Activated T-helper 2 cell treated with anti-CD3 and anti-CD28 coated beads, Interferon-gamma antibody, Interleukin-2, Interleukin-4, amounts not matched to agents 10 μg/mL and 5 μg/mL and 100 μg/mL, durations not matched to agents 14 hours and 24 hours and 36 hours (primary cell): ENCODE measurements at places on chromosomes 1 and 21.

DNA sequence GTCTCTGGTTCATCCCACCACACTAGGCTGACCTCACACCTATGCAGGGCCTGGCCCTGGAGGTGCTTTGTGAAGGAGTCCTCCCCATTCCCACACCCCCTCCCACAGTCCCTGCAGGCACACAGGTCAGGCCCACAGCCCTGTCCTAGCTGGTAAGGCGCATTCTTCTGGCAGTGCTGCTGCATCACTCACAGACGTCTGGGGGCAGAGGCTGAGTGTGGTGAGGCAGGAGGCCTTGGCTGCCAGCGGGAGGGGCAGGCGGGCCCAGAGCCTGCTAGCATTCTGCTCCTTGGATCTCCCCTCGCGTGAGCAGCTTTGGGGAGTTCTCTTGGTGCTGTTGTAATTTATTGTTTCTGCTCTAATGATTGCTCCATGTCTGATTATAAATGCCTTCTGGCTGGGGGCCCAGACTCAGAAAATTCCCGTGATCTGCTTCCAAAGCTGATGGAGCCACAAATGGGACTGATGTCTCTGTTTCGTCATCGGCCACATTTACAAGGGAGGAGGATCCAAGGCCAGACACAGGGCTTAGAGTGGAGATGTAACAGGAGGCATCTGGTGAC is 62.9 kb downstream of the TRABD2B start:
- H3K27ac ChIP-seq, result no peak overlapping the region
- no peaks in the 10 kb centered on the region for H3K36me3 ChIP-seq
- H3K4me3 ChIP-seq, result no peak overlapping the region
- no peaks in the 10 kb centered on the region for H3K4me1 ChIP-seq

DNA sequence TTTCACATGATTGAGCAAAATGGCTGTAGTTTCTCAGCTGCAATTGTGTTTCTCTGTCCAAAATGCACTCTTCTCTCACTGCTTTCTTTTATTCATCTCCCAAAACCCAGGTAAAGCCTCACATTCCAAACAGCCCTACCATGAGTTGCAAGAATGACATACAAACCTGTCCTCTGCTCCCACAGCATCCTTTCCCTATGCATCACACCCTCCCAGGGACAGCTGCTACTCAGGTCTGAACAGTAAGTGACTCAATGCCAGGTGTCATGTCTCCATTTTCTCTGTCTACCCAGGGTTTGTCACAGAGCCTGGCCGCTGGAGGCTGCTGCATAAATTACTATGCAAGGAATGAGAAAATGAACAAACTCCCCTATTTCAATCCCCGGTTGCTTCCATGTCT is 118.5 kb downstream of the PLD5 start:
- H3K4me3 ChIP-seq, result no peak overlapping the region
- H3K36me3 ChIP-seq, result no peaks in the 10 kb centered on the region
- no peaks in the 10 kb centered on the region for H3K4me1 ChIP-seq
- DNase-seq, result no peak

DNA sequence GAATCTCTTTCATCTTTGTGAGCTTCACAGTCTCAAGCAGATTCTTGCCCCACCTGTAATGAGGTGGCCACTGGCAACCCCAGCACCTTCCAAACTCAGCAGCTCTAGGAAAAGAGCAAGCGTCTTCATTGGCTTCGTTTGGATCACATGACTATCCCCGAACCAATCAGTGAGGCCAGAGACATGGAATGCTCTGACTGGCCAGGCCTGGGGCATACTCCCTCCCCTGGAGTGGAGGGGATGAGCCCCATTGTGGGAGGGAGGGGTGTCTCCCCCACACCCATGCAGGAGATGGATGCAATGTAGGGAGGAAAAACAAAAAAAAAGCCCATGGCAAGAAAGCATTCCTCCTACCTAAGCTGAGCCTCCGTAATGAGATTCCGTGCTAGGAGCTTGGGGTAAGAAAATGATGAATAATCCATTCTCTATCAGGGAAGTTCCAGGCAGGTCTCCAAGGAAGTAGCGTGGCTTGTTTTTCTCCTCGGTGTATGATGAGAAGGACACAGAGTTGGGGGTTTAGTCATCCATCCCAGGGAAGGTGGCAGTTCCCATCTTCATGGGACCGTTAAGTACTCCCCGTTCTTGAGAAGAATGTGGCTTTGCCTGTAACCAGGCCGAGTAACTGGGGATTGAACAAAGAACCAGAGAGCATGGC is 32.7 kb downstream of the FHAD1 start:
- no peaks in the 10 kb centered on the region for H3K4me1 ChIP-seq
- no peak for DNase-seq
- no peak overlapping the region for H3K4me3 ChIP-seq

DNA sequence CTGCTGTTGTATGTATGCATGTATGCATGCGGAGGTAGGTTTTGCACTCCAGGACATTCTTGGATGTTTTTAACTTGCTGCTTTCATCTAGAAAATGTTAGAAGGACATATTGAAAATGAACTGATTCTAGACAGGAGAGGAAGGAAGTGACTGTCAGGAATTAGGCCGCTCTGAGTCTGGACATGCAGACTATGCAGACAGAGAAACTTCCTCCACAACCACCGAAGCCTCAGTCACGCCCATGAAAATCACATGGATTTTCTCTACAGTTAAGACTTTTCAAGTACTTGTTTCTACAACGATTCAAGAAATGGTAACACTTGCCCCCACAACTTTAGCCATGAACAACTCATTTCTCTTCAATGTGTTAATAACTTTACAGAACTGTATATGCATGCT is 211.1 kb downstream of the SMYD3 start:
- peaks cover 8% of the 10 kb centered on the region for H3K4me1 ChIP-seq
- H3K4me3 ChIP-seq, result no peak overlapping the region
- H3K27ac ChIP-seq, result no peak overlapping the region

GRCh38 chr1:156487862-156488261 is 12.7 kb downstream of the MEF2D start:
- peak overlapping the region; percentile 55 for H3K27ac ChIP-seq
- no peak overlapping the region for H3K4me3 ChIP-seq
- H3K4me1 ChIP-seq, result peaks cover 58% of the 10 kb centered on the region
- no peak for DNase-seq
- peaks cover 18% of the 10 kb centered on the region for H3K36me3 ChIP-seq

GRCh38 chr21:38326429-38326828 is 69.6 kb downstream of the KCNJ15 start:
- DNase-seq, result no peak
- H3K27me3 ChIP-seq, result no peaks in the 10 kb centered on the region
- H3K27ac ChIP-seq, result no peak overlapping the region
- no peak overlapping the region for H3K4me3 ChIP-seq
- H3K4me1 ChIP-seq, result peaks cover 13% of the 10 kb centered on the region
- H3K36me3 ChIP-seq, result no peaks in the 10 kb centered on the region

DNA sequence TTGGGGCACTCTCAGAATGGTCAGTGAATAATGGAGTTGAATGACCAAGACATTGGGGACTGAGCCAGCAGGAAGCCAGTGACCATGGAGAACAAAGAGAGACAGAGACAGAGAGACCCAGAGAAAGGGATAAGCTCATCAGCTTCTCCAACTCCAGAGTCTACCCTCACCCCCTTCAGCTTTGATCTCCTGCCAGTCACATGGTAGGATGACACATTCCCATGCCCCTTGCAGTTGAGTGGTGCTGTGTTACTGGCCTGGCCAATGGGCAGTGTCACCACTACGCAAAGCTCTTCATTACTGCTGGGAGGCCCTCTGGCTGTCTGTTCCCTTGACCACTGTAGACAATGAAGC is 643.5 kb downstream of the AJAP1 start:
- H3K27ac ChIP-seq, result no peak overlapping the region
- no peak overlapping the region for H3K4me3 ChIP-seq
- no peaks in the 10 kb centered on the region for H3K27me3 ChIP-seq
- DNase-seq, result no peak
- H3K36me3 ChIP-seq, result no peaks in the 10 kb centered on the region

DNA sequence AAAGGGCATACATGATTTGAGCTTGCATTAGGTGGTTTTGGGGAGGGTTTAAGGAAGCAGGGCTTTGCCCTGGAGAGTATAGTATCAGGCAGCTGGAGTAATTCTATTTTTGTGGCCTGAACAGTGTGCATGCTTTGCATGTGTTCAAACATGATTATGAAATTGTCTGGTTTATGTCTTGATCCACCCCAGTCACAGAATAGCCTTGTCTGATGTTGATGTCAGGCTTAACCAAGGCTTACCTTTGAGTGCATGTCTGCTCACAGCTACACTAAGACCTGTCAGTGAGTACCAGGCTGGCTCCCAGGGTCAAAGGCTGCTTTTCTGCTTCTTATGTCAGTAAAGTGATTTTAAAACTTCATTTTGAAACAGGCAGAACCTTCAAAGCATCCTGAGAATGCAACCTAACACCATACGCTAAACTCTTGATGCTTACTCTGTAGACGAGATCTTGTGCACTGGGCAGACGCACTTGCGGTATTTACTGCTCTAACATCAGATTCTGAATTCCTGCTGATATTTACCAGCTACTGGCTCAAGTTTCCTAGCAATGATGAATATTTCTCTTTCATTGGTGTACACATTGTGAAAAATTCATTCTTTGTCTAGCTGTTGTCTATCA is 78.9 kb downstream of the MAP3K21 start:
- peaks cover 18% of the 10 kb centered on the region for H3K36me3 ChIP-seq
- H3K4me1 ChIP-seq, result peaks cover 22% of the 10 kb centered on the region
- no peak for DNase-seq
- peaks cover 13% of the 10 kb centered on the region for H3K27me3 ChIP-seq

GRCh38 chr1:13540866-13541265 is 27.1 kb upstream of the LRRC38 start:
- no peaks in the 10 kb centered on the region for H3K36me3 ChIP-seq
- no peaks in the 10 kb centered on the region for H3K27me3 ChIP-seq
- H3K4me1 ChIP-seq, result no peaks in the 10 kb centered on the region
- no peak for DNase-seq

DNA sequence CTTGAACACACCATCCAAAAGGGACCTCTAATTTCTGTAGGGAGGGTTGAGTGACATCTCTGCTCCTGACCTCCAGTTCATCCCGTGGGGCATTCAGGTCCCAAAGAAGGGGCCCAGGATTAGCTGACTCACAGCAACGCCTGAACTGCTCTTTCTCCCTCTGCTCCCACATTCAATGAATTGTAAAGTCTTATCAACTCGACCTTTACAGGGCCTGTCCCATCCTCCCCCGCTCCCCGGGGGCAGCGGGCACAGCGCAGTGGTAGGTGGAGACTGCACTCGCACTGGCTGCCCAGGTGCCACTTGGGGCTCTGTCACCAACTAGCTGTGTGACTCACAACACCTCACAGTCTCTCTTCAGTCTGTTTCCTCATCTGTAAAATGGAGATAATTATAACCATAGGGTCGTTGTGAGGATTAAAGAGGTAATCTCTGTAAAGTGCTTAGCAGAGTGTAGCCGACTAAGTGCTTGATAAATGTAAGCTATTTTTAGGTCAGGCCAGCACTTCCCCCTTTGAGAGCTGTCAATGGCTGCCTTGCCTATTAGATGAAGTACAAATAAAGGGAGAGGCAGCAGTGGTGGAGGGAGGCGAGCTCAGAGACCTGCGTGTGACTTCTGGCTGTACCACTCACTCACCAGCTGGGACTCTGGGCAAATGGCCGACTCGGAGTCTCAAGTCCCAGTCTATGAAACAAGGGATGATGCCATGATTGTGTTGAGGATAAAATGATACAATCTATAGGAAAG is 637 bp upstream of the MYBPHL start:
- H3K27me3 ChIP-seq, result peaks cover 11% of the 10 kb centered on the region
- H3K4me3 ChIP-seq, result no peak overlapping the region
- no peaks in the 10 kb centered on the region for H3K4me1 ChIP-seq
- DNase-seq, result no peak
- H3K36me3 ChIP-seq, result no peaks in the 10 kb centered on the region
- H3K27ac ChIP-seq, result no peak overlapping the region

- H3K27me3 ChIP-seq, result peaks cover 4% of the 10 kb centered on the region
- H3K36me3 ChIP-seq, result no peaks in the 10 kb centered on the region
- peaks cover 4% of the 10 kb centered on the region for H3K4me1 ChIP-seq
These were observed 191.4 kb downstream of the ZBTB18 start for GRCh38 chr1:244242446-244242845.

DNA sequence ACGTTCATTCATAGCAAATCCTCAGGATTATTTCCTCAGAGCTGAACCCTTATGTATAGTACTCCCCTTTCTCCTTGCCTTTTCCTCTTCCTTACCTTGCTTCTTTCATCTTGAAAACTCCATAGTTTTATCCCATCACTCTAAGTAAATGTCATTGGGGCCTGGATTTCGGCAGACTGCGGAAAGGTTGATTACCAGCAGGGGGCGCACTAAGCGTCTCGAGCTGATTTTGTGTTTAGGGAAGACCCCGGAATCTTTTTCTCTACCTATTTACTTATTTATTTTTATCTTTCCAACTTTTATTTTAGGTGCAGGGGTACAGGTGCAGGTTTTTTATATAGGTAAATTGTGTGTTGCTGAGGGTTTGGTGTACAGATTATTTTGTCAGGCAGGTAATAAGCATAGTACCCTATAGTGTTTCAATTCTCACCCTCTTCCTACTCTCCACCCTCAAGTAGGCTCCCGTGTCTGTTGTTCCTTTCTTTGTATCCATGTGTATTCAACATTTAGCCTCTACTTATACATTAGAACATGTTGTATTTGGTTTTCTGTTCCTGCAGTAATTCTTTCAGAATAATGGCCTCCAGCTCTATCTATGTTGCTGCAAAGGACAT is 11.4 kb upstream of the MTARC1 start:
- H3K27ac ChIP-seq, result no peak overlapping the region
- no peak for DNase-seq
- H3K36me3 ChIP-seq, result no peaks in the 10 kb centered on the region

- no peak overlapping the region for H3K4me3 ChIP-seq
- H3K27me3 ChIP-seq, result no peaks in the 10 kb centered on the region
- H3K27ac ChIP-seq, result no peak overlapping the region
- DNase-seq, result no peak
These were observed 25.6 kb downstream of the FCRL2 start for GRCh38 chr1:157751283-157751682.

- no peak overlapping the region for H3K4me3 ChIP-seq
- DNase-seq, result no peak
- H3K27ac ChIP-seq, result no peak overlapping the region
- H3K27me3 ChIP-seq, result peaks cover 14% of the 10 kb centered on the region
- no peaks in the 10 kb centered on the region for H3K36me3 ChIP-seq
- H3K4me1 ChIP-seq, result no peaks in the 10 kb centered on the region
These were observed 89.3 kb upstream of the CNIH3 start for GRCh38 chr1:224526771-224527170.
